ENCODE measurements at places on chromosomes 11 and 22.

- H3K36me3 ChIP-seq, result no peaks in the 10 kb centered on the region
- H3K4me3 ChIP-seq, result no peak overlapping the region
- H3K4me1 ChIP-seq, result no peaks in the 10 kb centered on the region
- H3K27ac ChIP-seq, result no peak overlapping the region
- DNase-seq, result no peak
Measured at GRCh38 chr11:134792044-134792443, 380.0 kb upstream of the B3GAT1 start.

DNA sequence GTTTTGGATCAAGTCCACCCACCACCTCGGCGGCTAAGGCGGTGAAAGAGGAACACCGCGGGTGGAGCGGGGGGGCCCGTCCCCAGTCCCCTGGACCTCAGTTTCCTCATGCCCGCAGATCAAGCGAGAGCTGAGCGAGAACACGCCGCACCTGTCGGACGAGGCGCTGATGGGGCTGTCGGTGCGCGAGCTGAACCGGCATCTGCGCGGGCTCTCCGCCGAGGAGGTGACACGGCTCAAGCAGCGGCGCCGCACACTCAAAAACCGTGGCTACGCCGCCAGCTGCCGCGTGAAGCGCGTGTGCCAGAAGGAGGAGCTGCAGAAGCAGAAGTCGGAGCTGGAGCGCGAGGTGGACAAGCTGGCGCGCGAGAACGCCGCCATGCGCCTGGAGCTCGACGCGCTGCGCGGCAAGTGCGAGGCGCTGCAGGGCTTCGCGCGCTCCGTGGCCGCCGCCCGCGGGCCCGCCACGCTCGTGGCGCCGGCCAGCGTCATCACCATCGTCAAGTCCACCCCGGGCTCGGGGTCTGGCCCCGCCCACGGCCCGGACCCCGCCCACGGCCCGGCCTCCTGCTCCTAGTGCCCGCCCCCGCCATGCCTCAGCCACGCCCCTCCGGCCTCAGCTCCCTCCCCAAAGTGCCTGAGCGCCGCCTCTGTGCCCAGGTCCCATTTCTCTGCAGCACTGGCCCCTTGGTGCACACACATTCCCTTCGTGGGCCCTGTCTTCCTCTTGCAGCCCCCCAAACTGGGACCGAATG, 12.7 kb downstream of the MAFF start:
- no peak overlapping the region for H3K27ac ChIP-seq
- peaks cover 38% of the 10 kb centered on the region for H3K4me1 ChIP-seq
- DNase-seq, result peak; percentile 61
- no peaks in the 10 kb centered on the region for H3K27me3 ChIP-seq
- H3K4me3 ChIP-seq, result no peak overlapping the region

DNA sequence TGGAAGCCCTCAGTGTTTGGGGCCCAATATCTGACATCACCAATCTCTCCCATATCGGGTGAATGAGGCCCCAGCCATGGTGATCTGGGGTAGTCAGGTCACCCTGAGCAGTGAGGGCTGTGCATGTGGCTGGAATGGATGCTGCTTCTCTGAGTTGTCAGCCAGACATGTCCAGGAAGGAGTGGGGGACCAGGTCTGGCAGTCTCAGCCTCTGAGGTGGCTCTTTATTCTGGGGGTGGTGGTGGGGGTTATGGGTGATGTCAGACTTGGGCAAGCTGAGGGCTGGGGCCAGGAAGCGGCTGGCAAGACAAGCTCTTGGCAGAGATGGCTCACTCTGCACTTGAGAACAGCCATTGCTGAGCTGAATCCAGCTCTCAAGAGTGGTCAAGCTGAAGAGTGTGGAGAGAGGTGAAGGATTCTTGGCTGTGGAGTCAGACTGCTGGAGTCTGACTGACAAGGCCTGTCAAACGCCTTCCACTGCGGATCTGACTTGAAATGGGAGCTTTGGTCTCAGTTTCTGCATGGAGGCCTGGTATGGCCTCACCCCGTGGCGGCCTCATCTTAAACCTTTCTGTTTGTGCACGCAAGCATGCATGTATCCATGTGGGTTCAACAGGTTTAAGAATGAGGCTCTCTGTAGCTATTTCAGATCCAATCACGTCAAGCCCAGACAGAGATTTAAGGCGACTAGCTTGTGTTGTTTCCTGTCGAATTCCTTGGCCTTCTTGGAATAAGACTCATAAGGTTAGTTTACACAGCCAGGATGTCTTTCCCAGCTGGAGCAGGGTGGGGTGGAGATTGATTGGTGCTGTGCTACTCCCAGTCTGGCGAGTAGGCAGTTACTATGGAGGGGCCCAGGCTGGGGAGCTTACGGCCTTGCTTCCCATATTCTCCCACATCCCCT, 83.9 kb upstream of the TIMP3 start:
- no peaks in the 10 kb centered on the region for H3K36me3 ChIP-seq
- DNase-seq, result no peak
- peaks cover 6% of the 10 kb centered on the region for H3K27me3 ChIP-seq

GRCh38 chr11:95283650-95284049, 52.6 kb upstream of the SESN3 start:
- DNase-seq, result no peak
- H3K27ac ChIP-seq, result no peak overlapping the region
- no peak overlapping the region for H3K4me3 ChIP-seq
- no peaks in the 10 kb centered on the region for H3K36me3 ChIP-seq
- no peaks in the 10 kb centered on the region for H3K27me3 ChIP-seq

DNA sequence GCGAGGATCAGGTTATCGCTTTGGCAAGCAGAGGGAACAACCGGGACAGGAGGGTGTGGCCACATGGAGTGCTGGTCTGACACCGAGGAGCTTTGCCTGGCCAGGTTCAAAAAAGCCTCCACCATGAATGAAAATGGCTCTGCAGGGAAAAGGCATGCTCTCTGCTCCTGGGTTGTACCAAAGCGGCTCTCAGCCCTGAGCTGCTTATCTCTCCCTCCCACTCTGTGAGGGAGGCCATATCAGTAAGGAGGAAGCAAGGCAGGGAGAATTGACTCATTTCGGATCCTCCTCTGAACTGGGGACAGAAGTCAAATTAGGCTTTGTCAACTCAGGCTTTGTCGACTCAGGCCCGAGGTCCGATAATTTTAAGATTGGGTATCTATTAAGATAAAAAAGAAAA, 82.9 kb upstream of the CRTAM start:
- no peak for DNase-seq
- no peak overlapping the region for H3K4me3 ChIP-seq
- peaks cover 67% of the 10 kb centered on the region for H3K4me1 ChIP-seq
- H3K27me3 ChIP-seq, result no peaks in the 10 kb centered on the region
- H3K27ac ChIP-seq, result peak overlapping the region; percentile 43

GRCh38 chr22:22103078-22103875, 120.7 kb upstream of the TOP3B start:
- no peaks in the 10 kb centered on the region for H3K27me3 ChIP-seq
- no peak overlapping the region for H3K4me3 ChIP-seq
- H3K4me1 ChIP-seq, result peaks cover 2% of the 10 kb centered on the region
- DNase-seq, result peak; percentile 21

GRCh38 chr22:22935546-22936157, 48.0 kb downstream of the IGLL5 start:
- H3K27ac ChIP-seq, result peak overlapping the region; percentile 27
- no peaks in the 10 kb centered on the region for H3K36me3 ChIP-seq
- peaks cover 2% of the 10 kb centered on the region for H3K27me3 ChIP-seq
- peaks cover 33% of the 10 kb centered on the region for H3K4me1 ChIP-seq

GRCh38 chr11:69040581-69041260, 8.0 kb upstream of the TPCN2 start:
- peak overlapping the region; percentile 69 for H3K27ac ChIP-seq
- peaks cover 8% of the 10 kb centered on the region for H3K27me3 ChIP-seq
- H3K4me1 ChIP-seq, result peaks cover 20% of the 10 kb centered on the region
- no peak overlapping the region for H3K4me3 ChIP-seq

GRCh38 chr22:29917052-29917902, 34.3 kb downstream of the MTMR3 start:
- no peaks in the 10 kb centered on the region for H3K36me3 ChIP-seq
- peaks cover 47% of the 10 kb centered on the region for H3K4me1 ChIP-seq
- no peak overlapping the region for H3K27ac ChIP-seq
- H3K27me3 ChIP-seq, result no peaks in the 10 kb centered on the region

DNA sequence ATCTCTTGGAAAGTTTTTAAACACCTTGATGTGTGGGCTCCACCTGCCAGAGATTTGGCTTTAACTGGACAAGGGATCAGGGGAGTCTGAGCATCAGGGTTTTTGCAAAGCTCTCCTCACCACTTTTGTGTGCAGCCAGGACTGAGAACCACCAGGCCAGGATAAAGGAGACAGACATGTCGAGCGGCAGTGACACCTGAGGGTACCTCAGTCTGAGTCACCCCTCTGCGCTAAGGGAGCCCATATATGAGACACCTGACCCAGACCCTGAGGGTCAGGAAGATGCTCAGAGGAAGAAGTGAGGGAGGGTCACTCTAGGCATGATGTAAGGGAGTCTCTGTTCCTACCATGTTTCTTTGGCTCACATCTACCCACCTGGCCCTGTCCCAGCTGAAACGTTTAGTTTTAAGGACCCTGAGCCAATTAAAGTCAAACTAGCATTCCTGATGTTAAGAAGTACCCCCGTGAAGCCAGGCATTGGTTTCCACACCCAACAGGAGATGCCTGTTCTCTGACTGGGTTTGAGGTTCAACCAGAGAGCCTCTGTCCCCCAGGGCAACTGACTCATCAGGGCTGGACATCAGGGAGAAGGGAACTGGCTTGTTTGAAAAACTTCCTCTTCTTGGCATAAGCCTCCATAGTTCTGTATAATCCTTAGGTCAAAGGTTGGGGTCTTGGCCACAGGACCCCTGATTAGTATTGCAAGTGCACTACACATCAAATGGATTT, 72.4 kb upstream of the BIRC3 start:
- no peaks in the 10 kb centered on the region for H3K36me3 ChIP-seq
- DNase-seq, result no peak
- peaks cover 4% of the 10 kb centered on the region for H3K27me3 ChIP-seq
- H3K27ac ChIP-seq, result no peak overlapping the region

- H3K36me3 ChIP-seq, result no peaks in the 10 kb centered on the region
- peaks cover 19% of the 10 kb centered on the region for H3K4me1 ChIP-seq
- H3K4me3 ChIP-seq, result no peak overlapping the region
- H3K27ac ChIP-seq, result no peak overlapping the region
- H3K27me3 ChIP-seq, result peaks cover 2% of the 10 kb centered on the region
- no peak for DNase-seq
Measured at GRCh38 chr11:22699388-22699787, 33.0 kb downstream of the GAS2 start.

GRCh38 chr22:39266398-39267030, 21.7 kb upstream of the PDGFB start:
- peak overlapping the region; percentile 83 for H3K27ac ChIP-seq
- H3K27me3 ChIP-seq, result peaks cover 1% of the 10 kb centered on the region
- H3K36me3 ChIP-seq, result no peaks in the 10 kb centered on the region
- H3K4me3 ChIP-seq, result no peak overlapping the region
- peaks cover 28% of the 10 kb centered on the region for H3K4me1 ChIP-seq

GRCh38 chr22:37990301-37990700, 5.9 kb upstream of the SOX10 start:
- DNase-seq, result no peak
- peaks cover 2% of the 10 kb centered on the region for H3K4me1 ChIP-seq
- no peaks in the 10 kb centered on the region for H3K36me3 ChIP-seq
- H3K27ac ChIP-seq, result no peak overlapping the region
- H3K27me3 ChIP-seq, result no peaks in the 10 kb centered on the region
- no peak overlapping the region for H3K4me3 ChIP-seq

DNA sequence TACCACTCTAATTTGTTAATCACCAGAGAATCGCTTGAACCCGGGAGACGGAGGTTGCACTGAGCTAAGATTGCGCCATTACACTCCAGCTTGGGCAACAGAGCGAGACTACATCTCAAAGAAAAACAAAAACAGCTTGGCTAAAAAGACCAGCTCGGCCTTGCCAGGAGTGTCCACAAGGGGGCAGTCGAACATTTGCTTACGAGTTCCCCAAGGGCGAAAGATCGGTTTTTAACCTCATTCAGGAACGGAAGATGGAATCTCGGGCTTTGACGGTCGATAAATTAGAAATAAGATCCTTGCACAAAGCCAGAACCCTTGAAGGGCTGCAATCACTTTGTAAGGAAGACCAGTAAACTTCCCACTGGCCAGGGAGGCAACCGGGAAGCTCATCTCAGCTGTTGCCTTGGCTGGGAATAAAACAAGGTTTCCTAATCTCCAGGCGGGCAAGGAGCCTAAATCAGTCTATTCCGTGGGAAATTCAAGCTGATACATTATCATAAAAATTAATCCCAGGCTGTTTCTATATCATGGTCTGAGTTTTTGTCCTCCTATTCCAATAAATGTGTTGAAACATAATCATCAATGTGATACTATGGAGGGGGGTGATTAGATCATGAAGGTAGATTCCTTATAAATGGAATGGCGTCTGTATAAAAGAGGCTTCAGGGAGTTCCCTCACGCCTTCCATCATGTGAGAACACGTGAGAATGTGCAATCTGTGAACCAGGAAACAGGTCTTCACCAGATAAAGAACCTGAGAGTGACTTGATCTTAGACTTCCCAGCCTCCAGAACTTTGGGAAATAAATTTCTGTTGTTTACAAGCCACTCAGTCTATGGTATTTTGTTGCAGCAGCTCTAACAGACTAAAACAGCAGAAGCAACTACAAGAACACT, 14.9 kb upstream of the SLC29A2 start:
- peak; percentile 86 for DNase-seq
- H3K27me3 ChIP-seq, result peaks cover 6% of the 10 kb centered on the region
- H3K36me3 ChIP-seq, result no peaks in the 10 kb centered on the region
- H3K4me1 ChIP-seq, result peaks cover 8% of the 10 kb centered on the region
- peak overlapping the region; percentile 28 for H3K4me3 ChIP-seq

- H3K4me3 ChIP-seq, result no peak overlapping the region
- peaks cover 30% of the 10 kb centered on the region for H3K4me1 ChIP-seq
- no peak overlapping the region for H3K27ac ChIP-seq
- peaks cover 41% of the 10 kb centered on the region for H3K27me3 ChIP-seq
- H3K36me3 ChIP-seq, result no peaks in the 10 kb centered on the region
Measured at GRCh38 chr11:2076441-2076840, 62.7 kb downstream of the IGF2 start.

- DNase-seq, result no peak
- H3K27ac ChIP-seq, result no peak overlapping the region
- H3K36me3 ChIP-seq, result no peaks in the 10 kb centered on the region
- H3K4me1 ChIP-seq, result no peaks in the 10 kb centered on the region
Measured at GRCh38 chr11:70547821-70548670, 149.7 kb downstream of the CTTN start.

DNA sequence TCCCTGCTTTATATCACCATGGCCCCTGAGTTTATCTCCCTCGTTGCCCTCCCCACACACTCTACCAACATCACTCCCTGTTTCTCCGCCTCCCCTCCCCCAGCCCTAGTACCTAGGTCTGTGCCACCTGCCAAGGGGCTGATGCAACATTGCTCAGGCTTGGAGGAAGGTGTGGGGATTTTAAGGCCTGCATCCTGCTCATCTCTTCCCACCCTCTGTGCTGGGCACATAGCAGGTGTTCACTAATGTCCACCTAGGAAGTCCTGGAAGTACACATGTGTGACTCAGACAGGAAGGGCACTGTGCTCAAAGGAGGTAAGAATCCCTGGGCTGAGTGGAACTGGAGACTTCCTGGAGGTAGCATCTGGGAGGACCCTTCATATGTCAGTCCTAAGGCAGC, 37.0 kb downstream of the PDE2A start:
- no peak overlapping the region for H3K27ac ChIP-seq
- DNase-seq, result no peak
- H3K27me3 ChIP-seq, result peaks cover 13% of the 10 kb centered on the region

- no peak for DNase-seq
- H3K4me3 ChIP-seq, result no peak overlapping the region
- H3K27ac ChIP-seq, result no peak overlapping the region
- peaks cover 2% of the 10 kb centered on the region for H3K36me3 ChIP-seq
- peaks cover 16% of the 10 kb centered on the region for H3K27me3 ChIP-seq
Measured at GRCh38 chr11:75424396-75424795, 8.6 kb downstream of the KLHL35 start.

- DNase-seq, result no peak
- no peak overlapping the region for H3K4me3 ChIP-seq
- peaks cover 11% of the 10 kb centered on the region for H3K36me3 ChIP-seq
- H3K27me3 ChIP-seq, result no peaks in the 10 kb centered on the region
- no peak overlapping the region for H3K27ac ChIP-seq
Measured at GRCh38 chr11:7632211-7632610, 41.1 kb downstream of the CYB5R2 start.

Data from activated naive CD8-positive, alpha-beta T cell treated with anti-CD3 and anti-CD28 coated beads, Interleukin-2, amount 50 U/mL, for 24 hours (primary cell).